RPMI8226 (cell line): ENCODE measurements at places on chromosomes 1 and 21.

DNA sequence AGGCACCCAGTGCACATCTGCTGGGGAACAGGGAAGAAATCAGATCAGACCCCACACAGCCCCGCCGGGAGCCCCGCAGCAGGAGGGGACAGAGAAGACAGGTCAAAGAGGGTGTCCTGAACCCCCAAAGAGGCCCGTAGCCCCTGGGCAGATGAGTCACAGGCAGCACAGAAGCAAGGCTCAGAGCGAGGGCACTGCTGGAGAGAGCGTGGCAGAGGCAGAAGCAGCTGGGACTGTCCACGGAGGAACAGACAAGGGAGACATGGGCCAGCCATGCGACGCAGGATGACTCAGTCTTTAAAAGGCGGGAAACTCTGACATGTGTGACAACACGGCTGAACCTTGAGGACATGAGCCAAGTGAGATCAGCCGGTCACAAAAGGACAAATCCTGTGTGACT is 14.5 kb upstream of the PRDM16 start:
- no peak for DNase-seq

- peak; percentile 38 for DNase-seq
Measured at GRCh38 chr1:93437976-93438605, 9.8 kb upstream of the FNBP1L start.

DNA sequence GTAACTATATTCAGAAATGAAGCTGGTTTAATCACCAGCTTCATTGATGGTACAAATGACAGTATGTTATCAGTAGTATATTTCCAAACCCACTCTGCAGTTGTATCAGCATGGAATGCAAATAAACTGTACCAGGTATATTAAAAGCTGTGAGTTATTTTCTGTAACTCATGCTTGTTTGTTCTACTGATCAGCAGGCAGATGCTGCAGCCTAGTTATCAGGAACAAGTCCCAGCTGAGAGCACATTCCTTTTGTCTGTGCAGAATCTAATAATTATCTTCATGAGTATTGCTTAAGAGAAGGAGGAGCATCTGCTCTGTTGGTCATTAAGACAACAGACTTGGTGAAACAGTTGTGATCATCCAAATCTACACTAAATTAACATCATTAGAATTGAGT is 1331.1 kb downstream of the MRPL39 start:
- no peak for DNase-seq

GRCh38 chr1:148315071-148315811 is 163.2 kb upstream of the NBPF11 start:
- peak; percentile 31 for DNase-seq

DNA sequence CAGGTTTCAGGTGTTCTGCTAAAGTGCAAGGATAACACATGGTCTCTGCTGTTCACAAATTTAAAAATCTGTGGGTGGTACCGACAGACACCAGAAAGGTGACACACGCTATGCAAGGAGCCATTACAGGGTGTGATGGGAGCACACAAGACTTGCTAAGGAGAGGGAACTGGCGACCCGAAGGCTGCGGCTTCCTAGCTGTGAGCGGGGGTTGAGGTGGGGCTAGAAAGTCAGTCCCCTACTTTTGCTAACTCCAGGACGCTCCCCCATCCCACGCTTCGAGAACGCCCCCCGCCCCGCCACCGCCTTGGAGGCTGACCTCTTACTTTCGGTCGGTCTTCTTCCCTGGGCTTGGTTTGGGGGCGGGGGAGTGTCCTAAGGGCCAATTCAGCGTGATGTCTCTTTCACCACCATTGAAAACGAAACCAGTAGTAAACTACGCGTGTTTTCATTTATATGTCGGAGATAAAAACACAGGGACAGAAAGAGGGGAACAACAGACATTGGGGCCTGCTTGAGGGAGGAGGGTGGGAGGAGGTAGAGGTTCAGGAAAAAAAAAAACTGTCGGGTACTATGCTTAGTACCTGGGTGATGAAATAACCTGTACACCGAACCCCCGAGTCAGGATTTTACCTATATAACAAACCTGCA is 1.1 kb downstream of the CKS1B start:
- peak; percentile 83 for DNase-seq

GRCh38 chr1:109617291-109617801 is 2.1 kb downstream of the GNAT2 start:
- DNase-seq = no peak

GRCh38 chr1:61192663-61193330 is 110.4 kb downstream of the NFIA start:
- DNase-seq = no peak

DNA sequence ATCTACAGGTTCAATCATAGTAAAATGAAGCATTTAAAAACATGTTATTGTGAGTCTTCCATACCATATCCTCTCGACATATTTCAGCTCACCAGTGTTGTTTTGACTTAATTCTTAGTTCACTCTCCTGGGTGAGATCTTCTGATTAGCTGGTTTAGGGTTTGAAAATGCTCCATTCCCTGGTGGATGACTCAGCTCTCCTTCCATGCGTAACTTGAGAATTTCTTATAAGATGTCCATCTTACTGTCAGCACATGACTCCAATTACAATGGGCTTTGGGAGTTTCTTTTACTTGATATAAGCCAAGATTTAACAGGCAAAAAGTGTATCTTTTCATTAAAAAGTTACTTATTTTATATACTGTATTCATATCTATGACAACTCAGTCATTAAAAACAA is 476.5 kb downstream of the BRINP3 start:
- DNase-seq = no peak

GRCh38 chr1:43512681-43513080 is 18.0 kb upstream of the PTPRF start:
- no peak for DNase-seq

GRCh38 chr1:47881505-47882442 is 115.4 kb downstream of the TRABD2B start:
- DNase-seq = no peak

- no peak for DNase-seq
Measured at GRCh38 chr1:222918801-222919477, 104.1 kb downstream of the DISP1 start.

DNA sequence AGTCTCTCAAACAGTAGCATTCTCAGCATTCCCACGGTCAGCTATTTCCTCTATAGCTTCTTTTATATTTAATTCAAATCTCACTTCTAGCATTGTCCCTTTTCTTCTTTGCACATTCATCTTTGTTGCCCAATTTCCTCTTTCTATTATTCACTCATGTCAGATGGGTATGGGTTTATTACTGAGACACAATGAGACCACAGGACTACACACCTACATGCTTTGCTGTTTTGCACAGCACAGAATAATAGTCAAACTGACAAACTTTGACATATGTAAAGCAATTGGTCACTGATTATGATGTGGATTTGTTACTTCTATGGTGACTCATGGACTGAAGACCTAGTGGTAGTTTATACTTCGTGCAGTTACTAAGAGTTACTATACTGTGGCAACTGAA is 5.8 kb upstream of the CD1C start:
- DNase-seq = no peak

DNA sequence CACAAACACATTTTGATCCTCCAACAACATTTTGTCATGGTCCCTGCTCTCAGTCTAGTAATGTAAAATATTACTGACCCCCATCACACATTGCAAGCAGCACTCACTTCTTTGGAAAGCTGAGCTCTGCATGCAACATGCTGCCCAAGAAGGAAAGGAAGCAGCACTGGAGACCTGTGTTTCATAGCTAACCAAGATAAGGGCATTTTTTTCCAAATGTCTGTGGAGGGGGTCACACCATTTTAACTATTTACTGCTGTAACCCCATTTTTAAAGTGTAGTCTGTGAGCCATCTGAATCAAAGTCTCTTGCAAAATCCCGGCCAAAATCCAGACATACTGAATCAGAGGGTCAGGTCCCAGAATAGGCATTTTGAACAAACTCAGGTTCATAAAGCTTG is 4.5 kb upstream of the RASSF5 start:
- DNase-seq = no peak
